ENCODE measurements at places on chromosomes 3 and 15.

GRCh38 chr3:42547401-42547945 lies 34.3 kb downstream of the SEC22C start:
- peak; percentile 54 for DNase-seq

DNA sequence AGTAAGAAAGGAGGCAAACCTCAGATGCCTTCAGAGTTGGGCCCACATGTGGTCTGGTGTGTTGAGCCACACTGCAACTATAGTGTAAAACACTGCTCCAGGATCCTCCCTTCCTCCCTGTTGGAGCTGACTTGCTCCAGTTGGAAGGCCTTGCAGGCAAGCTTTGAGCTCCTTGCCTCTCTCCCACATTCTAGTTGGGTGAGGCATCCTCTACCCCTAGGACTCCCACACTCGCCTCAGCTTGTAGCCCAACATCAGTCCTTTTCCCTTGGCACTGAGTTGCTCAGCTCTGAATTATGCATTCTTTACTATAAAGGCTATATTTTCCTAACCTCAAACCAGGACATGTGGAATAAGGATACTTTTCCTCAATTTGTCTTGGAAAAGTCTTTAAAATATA lies 143.9 kb downstream of the NECTIN3 start:
- DNase-seq, result no peak

DNA sequence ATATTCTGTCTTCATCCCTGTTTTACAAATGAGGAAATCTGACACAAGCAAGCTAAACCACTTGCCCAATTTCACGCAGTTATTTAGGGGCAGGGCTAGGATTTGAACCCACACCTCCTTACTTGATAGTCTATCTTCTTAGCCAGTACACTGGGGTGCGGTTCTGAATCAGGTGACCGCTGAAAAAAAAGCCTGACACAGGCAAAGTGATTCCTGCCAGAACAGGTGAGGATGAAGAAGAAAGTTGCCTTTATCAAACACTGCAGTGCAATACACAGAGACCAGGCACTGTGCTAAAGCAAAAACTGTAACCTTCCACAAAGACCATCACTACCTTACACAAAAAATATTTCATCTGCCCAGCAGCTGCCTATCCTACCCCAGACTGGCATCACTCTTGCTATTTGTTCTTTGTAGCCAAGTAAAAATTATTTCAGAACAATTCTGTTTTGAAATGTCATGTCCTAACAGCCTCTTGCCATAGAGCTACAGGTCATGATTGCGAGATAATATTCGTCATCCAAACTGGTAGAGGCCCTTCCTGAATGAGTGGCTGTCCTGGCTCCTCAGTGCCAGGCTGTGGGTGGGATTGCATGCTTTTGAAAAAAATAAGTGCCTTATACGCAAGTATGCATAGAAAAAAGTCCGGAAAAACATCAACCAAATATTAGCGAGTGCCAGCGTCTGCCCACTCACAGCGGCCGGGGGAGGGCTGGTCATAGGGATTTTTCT lies 142.3 kb upstream of the TPM1 start:
- DNase-seq, result no peak

DNA sequence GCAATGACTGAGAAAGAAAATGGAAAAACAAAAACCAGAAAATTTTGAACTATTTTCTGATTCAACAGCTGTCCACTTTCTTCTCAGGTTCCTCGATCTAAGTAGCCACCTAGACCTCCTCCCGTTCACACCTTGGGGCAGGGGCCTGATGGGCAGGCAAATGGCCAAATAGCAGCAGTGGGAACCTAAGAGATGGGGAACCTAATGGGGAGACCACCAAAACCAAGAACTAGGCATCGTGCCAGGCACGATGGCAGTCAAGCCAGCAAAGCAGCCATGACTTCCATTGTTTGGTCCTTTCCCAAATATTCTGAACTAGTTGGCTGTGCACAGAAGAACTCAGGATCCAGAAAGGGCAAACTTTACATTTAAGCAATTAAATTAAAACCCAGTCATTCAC lies 57.1 kb downstream of the CAPN7 start:
- no peak for DNase-seq

DNA sequence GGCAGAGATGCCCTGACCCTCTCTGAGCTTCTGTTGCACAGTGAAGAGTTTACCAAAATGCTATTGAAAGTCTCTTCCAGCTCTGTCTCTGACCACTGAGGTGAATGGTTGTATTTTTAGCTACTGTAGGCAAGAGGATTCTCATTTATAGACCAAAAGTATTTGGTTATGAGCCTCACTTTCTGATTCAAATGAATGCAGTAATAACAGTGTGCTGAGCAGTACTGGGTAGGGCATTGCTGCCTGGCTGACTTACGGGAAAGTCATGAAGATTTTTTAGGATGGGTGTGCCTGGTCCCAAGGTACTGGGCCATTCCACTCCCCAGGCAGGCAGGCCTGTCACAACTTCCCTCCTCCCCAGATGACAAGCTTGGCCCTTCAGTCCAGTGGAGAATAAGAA lies 15.5 kb downstream of the PLA1A start:
- no peak for DNase-seq

DNA sequence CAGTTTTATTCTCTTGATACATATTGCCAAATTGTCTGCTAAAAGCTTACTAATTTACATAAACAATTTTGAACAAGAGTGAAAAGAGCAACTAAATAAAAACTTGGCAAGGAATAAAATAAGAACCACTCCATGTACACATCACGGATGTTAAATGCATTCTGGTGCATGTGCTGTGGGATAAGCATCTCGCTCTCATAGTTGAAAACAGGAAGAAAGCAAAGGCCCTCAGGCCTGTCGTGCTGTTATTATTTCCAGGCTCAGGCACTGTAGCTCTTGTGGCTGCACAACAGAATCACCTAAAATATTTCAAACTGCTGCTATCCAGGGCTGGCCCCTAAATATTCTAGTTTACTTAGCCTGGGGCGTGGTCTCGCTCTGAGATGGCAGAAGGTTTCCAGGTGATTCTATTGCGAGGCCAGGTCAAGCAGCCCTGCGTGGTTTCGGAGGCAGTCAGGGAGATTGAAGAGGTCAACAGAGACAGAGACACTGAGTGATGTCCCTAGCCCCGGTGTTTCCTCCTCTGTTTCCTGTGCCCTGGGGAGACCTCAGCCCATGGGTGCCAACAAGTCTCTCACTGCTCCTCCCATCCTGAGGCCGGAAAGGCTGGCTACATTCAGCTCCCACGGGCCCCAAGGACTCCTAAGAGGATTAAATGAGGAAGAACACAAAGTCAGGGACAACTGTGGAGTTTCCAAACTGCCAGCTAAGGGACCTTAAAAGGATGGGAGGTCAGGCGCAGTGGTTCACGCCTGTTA lies 18.2 kb upstream of the PDIA5 start:
- DNase-seq, result no peak

DNA sequence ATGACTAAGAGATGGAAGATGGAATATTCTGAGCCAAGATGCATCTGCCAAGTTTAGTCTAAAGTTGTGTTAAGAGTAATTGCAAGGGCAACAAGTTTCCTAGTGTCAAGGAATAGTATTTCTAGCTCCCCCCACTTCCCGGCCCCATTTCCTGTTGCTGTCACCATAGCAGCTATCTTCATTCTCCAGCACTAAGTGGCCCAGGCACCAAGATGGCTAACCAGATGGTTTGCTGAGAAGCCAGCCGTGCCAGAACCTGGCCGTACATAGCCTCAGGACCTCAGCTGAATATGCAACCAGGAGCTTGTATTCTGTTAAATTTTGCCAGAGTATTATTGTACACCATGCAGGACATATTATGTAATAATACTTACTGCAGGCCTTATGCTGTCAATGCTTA lies 108.8 kb upstream of the UMPS start:
- DNase-seq, result no peak

- no peak for DNase-seq
These were observed 499.6 kb upstream of the KCNMB2 start for GRCh38 chr3:178036451-178037144.

GRCh38 chr3:143119974-143120715 lies 574 bp downstream of the CHST2 start:
- DNase-seq, result no peak

DNA sequence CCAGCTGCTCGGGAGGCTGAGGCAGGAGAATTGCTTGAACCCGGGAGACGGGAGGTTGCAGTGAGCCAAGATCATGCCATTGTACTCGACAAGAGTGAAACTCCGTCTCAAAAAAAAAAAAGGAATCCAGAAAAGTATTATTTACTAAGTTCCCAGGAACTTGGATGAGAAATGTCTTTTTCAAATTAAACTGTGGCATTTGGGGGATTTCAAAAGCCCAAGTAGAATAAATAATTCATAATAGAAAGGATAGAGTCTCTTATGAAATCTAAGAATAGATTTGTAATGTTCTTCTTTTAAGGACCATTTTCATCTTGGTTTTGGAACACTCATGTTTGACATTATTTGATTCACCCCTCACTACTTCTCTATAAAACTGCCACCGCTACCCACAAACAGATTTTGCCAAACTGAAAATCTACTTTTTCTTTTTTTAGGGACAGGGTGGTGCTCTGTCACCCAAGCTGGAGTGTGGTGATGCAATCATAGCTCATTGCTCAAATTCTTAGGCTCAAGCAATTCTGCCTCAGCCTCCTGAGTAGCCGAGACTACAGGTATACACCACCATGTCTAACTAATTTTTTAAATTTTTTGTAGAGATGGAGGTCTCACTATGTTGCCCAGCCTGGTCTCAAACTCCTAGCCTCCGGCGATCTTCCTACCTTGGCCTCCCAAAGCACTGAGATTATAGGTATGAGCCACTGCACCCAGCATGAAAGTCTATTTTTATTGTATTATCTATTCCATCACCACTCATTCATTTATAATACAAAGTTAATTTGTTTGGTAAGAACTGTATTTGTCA lies 99.3 kb downstream of the SENP2 start:
- DNase-seq, result no peak

GRCh38 chr15:47513471-47513870 lies 203.8 kb upstream of the SEMA6D start:
- no peak for DNase-seq

DNA sequence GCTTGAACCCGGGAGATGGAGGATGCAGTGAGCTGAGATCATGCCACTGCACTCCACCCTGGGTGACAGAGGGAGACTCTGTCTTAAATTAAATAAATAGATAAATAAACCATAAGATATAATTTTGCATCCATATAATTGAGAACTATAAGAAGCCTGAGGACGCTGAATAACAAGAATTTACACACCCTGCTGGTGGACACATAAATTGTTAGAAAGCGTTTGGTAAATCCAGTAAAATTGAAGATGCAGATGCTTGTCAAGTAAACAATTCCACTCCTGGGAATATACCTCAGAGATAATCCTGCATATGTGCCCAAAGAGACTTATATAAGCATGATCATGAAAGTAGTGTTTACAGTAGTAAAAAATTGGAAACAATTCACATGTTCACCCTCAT lies 41.7 kb downstream of the TTC23 start:
- no peak for DNase-seq

DNA sequence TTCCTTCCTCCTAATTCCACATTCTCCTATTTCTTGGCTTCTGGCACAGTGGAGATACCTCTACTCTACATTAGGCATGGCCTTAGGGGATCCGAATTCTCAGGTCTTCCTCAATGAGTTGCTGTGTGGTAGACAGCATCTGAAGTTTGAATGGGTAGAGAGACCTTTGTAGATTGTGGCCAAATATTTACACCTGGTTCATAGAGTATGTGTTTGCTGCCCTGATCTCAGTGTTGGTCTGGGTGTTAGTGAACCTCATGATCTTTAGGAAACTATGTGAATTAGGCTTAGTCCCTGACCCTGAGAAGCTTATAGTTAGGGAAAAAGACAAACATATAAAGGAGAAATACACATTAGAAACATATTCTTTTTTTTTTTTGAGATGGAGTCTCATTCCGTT lies 75.8 kb downstream of the LPP start:
- no peak for DNase-seq

- no peak for DNase-seq
These were observed 34.8 kb downstream of the FAM3D start for GRCh38 chr3:58631742-58632141.

GRCh38 chr3:78820542-78820941 lies 947.3 kb downstream of the ROBO1 start:
- no peak for DNase-seq

GRCh38 chr3:12345141-12345561 lies 56.3 kb downstream of the PPARG start:
- DNase-seq, result no peak

DNA sequence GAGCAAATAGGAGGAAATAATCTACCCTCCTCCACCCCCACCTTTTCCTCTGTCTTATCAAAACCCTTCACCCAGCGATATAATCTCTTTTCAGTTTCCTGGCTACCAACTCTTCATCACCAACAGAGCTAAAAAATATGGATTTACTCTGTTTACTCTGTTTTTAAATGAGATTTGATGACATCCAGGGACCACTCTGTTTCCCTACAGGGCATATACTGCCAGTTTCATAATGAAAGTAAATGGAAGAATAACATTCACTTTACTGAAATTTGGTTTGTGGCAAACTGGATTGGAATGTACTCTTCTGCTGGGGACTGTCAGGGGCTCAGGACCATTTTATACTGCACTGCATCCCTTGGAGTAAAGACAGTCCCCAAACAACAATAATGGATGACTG lies 80.1 kb upstream of the PTX3 start:
- no peak for DNase-seq

GRCh38 chr3:108998436-108998835 lies 44.8 kb upstream of the GUCA1C start:
- no peak for DNase-seq

- no peak for DNase-seq
These were observed 11.4 kb downstream of the GPR87 start for GRCh38 chr3:151305060-151305774.

DNA sequence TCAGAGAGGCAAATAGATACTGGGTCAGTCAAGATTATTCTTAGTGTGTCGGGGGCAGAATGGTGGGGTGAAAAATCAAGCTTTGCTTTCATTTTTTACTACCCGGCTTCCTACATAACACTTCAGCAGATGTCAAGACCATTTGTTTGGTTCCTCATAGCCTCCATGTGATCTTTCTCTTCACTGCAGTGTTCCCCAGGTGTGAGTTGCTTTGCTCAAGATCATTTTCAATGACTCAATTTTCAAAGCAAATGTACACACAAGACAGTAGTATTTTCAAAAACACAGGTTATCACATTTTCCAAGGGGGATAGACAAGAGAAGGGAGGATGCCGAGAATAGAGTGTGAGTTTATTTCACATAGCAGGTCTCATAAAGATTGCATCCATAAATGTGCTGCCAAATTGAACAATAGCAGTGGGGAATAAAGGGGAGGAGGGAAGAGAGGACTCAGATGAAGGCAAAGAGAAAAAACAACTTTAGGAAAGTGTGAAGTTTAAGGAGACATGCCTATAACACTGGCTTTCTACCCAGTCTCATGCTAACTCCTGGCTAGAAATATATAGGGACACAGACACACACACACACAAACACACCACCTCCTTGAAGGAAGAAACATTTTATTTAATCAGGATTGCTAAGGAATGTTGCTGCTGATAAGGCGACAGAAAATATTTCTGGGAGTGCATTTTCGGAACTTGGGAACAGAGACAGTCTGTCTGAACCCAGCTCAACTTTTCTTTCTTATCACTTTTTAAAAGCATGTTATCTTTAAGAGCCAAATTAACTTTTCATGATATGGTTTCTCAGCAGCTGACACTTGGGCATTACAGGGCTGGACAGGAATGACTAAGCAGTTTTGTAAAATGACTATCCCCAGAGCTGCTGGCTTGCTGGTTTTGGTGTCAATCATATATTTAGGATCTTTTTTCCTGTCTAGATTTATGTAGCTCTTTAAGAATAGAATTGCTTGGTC lies 402.4 kb downstream of the RBMS3 start:
- peak; percentile 15 for DNase-seq

Measured in NAMALWA (cell line).